Hippocampal formation (tissue), 2 donors: ENCODE measurements at places on chromosomes 7 and 10.

DNA sequence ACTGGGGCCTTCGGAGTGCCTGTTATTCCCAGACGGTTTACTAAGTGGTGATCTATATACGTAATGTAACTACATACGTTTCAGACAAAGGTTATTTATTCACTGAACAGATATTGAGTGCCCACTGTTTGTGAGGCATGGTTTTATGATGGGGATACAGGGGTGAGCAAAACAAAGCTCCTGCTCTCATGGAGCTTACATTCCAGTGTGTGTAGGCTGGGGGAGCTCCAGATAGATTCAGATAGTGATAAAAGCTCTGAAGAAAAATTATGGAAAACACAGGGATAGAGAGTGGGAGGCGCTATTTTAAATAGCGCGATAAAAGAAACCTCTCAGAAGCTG, 466 bp upstream of the DNAJB12 start:
- DNase-seq, result no peak

- DNase-seq, result no peak
Observed at GRCh38 chr10:79460687-79461086, 15.3 kb upstream of the ZCCHC24 start.

GRCh38 chr10:51377932-51378599, 303.8 kb downstream of the PRKG1 start:
- DNase-seq, result no peak

DNA sequence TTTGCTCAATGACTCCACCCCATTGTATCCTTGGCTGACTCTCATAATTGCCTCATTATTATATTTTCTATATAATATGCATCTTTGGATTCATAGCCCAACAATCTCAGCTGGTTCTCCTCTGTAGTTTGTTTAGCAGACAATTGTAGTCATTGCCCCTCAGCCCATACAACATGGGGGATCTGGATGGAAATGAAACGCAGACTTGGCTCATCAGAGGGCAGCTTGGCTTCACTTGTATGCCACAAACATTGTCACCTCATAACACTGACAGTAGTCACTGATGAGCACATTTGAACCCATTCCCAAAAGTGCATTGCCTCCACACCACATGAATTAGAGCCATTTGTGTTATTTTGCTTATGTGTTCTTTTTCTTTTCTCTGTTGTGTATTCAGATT, 963.8 kb downstream of the LRMDA start:
- DNase-seq, result no peak
